Ovary (tissue), 10 donors: ENCODE measurements at places on chromosomes 12 and 14. TPM values are rescaled to one million over a fixed set of nuclear protein-coding genes. Genes with fewer than 3 reads are reported as not detected.

- H3K27me3 ChIP-seq = no peaks in the 10 kb centered on the region
- H3K36me3 ChIP-seq = no peaks in the 10 kb centered on the region
- H3K4me3 ChIP-seq = no peak overlapping the region
- H3K27ac ChIP-seq = no peak overlapping the region
- DNase-seq = no peak
Observed at GRCh38 chr14:97120611-97121031, 323.4 kb downstream of the VRK1 start.

DNA sequence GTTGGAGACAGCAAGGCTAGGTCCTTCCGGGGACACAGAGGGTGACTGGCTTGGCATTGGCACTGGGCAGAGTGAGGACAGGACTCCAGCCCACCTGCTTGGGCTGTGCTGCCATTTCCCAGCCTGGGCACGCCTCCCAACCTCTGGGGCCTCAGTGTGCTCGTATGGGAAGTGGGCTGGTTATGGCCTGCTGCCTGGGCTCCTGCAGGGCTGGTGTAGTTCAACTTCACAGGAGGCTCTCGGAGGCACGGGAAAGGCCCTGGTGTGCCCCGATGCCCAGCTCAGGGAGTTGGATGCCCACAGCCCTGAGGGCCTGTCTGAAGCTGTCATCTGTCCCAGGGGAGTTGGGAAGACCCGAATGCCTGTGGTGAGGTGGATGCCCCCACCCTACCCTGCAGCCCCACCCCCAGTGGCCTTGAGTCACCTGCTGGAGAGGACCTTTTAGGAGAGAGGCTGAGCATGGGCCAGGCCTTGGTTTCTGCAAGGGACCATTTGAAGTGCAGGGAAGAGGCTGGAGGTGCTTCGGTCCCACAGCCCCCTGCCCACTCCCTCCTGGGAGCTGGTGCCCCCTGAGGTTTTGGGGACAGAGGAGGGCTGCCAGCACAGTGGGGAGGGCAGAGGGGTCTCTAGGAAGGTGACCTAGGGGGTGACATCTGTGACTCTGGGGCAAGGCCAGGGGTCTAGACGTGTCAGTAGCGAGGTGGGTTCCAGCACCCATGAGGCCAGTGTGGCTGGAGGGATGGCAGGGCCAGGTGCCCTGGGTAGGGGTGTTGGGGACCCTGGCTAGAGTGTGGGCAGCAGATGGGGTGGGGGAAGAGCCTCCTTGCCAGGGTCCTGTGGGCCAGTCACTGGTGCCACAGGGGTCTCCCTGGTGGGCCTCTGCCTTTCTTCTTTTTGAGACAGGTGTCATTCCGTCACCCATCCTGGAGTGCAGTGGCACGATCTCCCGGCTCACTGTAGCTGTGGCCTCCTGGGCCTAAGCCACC, 9.1 kb downstream of the ULK1 start:
- no peaks in the 10 kb centered on the region for H3K27me3 ChIP-seq
- peaks cover 12% of the 10 kb centered on the region for H3K4me1 ChIP-seq
- no peak overlapping the region for H3K4me3 ChIP-seq
- no peak for DNase-seq
- no peak overlapping the region for H3K27ac ChIP-seq

DNA sequence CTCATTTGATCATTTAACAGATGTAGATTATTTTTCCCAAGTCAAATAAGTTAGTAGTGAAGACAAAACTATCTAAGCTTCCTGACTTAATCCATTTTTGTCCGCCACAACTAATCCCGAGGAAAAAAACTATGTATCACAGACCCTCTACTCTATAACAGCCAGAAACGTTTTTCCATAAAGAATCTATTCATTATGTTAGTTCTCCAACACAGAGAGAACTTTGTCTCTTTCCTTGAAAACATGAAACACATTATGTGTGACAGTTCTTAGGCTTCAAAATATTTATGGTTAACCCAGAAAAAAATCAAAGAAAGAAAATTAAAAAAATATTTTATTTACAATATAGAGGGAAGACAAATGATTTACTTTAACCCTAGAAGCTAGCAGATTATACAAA, 100.1 kb downstream of the PLEKHG7 start:
- no peaks in the 10 kb centered on the region for H3K27me3 ChIP-seq
- no peak overlapping the region for H3K27ac ChIP-seq
- H3K4me3 ChIP-seq = no peak overlapping the region
- DNase-seq = no peak

- H3K4me3 ChIP-seq = no peak overlapping the region
- DNase-seq = no peak
- no peaks in the 10 kb centered on the region for H3K36me3 ChIP-seq
- no peaks in the 10 kb centered on the region for H3K27me3 ChIP-seq
- no peak overlapping the region for H3K27ac ChIP-seq
- no peaks in the 10 kb centered on the region for H3K4me1 ChIP-seq
Observed at GRCh38 chr12:67541625-67541991, 106.9 kb upstream of the DYRK2 start.

DNA sequence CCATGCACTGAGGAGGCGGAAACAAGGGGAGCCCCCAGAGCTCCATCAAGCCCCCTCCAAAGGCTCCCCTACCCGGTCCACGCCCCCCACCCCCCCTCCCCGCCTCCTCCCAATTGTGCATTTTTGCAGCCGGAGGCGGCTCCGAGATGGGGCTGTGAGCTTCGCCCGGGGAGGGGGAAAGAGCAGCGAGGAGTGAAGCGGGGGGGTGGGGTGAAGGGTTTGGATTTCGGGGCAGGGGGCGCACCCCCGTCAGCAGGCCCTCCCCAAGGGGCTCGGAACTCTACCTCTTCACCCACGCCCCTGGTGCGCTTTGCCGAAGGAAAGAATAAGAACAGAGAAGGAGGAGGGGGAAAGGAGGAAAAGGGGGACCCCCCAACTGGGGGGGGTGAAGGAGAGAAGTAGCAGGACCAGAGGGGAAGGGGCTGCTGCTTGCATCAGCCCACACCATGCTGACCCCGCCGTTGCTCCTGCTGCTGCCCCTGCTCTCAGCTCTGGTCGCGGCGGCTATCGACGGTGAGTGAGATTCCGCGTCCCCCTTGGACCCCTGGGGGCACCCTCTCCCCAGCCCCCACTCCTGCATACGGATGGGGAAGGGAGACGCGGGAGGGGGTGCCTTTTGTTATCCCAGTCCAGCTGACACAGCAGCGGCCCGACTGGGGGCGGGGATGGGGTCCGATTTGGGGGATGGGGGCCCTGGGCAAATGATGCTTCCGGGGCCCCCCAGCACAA, 400 bp downstream of the LRP1 start:
- H3K27me3 ChIP-seq = no peaks in the 10 kb centered on the region
- H3K36me3 ChIP-seq = no peaks in the 10 kb centered on the region
- H3K4me1 ChIP-seq = peaks cover 23% of the 10 kb centered on the region
- H3K27ac ChIP-seq = peak overlapping the region; percentile 78

- H3K36me3 ChIP-seq = no peaks in the 10 kb centered on the region
- no peak for DNase-seq
- H3K27me3 ChIP-seq = no peaks in the 10 kb centered on the region
- H3K4me1 ChIP-seq = no peaks in the 10 kb centered on the region
- no peak overlapping the region for H3K4me3 ChIP-seq
- no peak overlapping the region for H3K27ac ChIP-seq
Observed at GRCh38 chr12:121334513-121335343, 17.5 kb downstream of the ANAPC5 start.

Gene SYT10
- 0.77 TPM for total RNA-seq

Gene FOXA1
- total RNA-seq = not detected

Gene SLC16A7
- 17.1 TPM for total RNA-seq
